ENCODE measurements at places on chromosomes 12 and 14.

- no peak for DNase-seq
Observed at GRCh38 chr12:91080041-91080440, 22.2 kb upstream of the KERA start.

- DNase-seq = no peak
Observed at GRCh38 chr12:54005531-54005852, 3.3 kb upstream of the HOXC8 start.

DNA sequence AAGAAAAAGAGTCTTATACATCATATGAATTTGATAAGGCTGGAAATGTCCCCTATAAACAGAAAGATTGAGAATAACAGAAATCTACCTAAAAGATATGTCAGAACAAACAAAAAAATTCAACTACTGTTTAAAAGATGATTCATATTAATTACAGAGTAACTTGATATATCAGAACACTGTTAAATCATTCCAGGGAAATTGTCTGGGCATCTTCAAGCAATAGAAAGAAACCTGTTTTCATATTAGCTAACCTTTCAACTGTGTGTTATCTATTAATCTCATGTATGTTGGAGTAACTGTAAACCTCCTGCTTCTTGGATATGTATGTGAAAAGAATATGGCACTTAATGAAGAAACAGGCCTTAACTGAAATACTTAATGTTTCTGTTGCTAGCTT is 96.7 kb downstream of the NUBPL start:
- DNase-seq = no peak

DNA sequence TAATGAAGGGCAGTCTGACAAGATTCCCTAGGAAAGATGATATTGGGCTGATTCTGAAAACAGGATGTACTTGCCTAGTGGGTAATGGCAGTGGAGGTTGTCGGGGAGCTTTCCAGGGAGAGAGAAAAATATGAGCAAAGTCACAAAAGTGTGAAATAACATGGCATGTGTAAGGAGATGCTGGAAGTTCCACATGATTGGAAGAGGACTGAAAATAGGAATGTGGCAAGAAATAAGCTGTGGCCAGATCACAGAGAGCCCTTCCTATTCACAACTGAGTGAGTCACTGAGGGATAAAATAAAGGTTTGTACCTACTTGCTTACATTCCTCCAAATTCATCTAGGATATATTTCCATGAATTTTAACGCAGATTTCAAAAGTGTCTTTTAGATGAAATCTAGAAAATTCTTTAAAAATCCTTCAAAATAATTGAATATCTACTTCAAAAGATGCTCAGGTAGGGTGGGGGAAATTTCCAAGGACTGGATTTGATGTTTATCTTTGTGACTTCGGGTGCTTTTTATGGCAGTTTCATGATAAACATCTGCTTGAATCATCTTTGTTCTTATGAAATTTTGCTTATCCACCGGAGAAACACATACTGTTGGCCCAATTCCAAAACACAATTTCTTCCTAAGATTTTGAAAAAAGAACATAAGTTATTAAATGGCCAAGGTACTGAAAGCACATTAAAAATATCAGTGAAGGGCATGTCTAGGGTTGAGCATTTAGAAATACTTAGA is 36.3 kb upstream of the SLC2A13 start:
- no peak for DNase-seq

DNA sequence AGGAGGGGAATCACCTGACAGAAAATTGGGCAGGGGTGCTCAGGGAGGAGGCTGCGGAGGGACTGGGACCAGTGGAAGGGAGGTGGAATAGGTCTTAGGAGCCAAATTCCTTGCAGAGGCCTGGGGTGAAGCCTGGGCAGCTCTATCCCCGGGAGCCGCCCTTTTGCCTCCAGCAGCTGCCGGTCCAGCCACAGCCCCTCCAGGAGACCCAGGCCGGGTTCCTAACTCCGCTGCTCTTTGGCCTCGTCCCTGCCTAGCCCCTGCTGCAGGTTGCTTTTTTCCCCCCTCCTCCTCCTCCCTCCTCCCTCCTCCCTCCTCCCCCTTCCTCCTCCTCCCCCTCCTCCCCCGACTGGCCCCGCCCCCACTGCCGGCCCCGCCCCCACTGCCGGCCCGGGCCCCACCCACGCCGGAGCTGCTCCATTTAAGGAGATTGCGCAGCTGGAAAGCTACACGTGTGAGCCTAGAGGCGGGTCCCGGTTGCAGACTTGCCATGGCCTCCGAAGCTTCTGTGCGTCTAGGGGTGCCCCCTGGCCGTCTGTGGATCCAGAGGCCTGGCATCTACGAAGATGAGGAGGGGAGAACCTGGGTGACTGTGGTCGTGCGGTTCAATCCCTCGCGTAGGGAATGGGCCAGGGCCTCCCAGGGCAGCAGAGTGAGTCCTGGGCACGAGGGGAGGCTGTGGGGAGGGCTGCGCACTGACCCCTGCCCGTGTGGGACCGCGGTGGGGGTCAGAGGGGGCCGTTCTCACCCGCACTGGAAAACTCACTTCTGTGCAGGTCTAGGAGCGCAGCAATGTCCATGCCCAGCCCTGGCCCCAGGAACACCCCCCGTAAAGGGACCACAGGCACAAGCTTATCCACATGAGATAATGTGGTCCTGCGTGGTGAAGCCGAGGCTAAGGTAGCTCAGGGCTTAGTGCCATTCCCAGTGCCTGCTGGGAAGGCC is at the start of gene TCL1B:
Gene TCL1B, plus strand, starts transcription at position 449 of the 945 bp plus-strand sequence. Its CDS starts 42 bp downstream, at position 491.
- DNase-seq = no peak

DNA sequence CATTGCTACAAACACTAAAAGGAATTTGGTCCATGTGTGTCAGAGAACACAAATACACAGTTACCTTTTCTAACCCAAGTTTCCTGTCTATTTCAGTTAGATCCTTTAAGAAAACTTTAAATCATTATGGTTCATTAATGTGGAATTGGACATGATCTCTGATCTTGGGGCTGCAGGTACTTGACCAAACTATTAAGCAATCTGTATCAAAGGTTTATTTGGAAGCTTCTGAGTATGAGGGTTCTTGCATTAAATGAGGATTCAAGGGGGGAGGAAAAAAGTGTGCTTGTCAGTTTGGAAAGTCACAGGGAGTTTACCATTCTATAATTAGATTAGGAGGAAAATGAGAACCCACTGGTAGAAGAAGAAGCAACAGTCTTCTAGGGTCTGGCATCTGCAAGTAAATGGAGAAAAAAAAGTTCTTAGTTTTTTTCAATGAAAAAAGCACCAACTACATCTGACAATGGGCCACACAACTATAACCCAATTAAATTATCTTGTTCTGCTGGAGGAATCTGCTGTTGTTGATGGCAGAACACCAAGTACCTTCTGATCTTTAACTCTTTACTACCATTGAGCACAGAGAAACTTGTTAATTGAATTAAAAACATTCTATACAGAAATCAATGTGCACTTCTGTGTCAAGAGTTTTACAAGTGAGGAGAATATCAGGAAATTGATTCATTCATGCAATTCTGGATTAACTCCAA is 17.5 kb downstream of the GTSF1 start:
- no peak for DNase-seq

All from esophagus squamous epithelium (tissue), 5 donors.